Suprapubic skin (tissue), 4 donors: ENCODE measurements at places on chromosomes 11 and 22.
A peak's percentile ranks its signal among the peaks of the same experiment; 100 is the strongest.

DNA sequence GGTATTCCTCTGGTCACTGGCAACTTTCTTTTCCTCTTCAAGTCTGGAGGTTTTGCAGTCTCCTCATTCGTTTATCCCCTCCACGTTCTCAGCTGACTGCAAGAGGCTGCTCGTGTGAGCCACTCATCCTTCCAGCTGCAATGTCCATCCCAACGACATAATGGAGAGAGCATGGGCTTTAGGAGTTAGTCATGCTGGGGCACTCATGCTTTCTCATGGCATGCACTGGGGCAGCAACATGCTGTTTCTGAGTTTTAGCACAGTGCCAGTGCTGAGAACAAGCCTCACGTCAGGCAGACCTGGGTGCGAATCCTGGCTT lies 7.1 kb downstream of the DCPS start:
- no peak for DNase-seq

- DNase-seq = no peak
These were observed 344.7 kb upstream of the NCAM1 start for GRCh38 chr11:112616327-112617097.

DNA sequence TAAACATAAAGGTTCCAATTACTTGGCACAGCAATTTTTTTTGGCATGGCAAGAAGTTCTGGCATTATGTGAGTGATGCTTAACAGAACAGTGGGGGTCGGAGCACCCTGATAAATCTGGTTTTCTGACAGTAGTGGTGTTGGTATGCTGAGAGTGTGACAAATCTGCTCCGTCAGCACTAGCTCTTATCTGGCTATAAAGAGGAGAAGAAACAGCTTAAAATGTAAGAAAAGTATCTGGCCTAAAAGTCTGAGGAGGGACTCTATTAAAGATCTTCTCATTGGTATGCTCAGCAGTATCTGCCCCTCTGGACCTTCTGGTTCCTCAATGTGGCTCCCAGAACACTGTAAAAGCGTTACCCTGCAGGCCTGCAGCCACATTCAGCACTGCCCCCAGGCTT lies 137.4 kb downstream of the PLEKHA7 start:
- no peak for DNase-seq

DNA sequence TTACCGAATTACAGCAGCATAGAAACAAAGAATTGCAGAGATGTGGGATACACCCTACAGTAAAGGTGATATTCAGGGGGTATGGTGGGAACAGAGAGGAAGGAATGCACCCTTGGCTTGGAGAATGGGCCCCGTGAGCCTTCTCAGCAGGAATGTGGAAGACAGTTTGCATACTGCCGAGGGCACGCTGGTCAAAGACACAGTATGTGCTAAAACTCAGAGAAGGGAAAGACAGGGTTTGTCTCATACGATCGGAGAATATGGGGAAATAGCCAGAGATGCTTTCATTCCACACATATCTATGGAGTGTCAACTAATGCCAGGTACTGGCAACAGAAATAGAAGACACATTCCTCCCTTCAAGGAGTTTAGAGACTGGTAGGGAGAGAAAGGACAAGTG lies 36.9 kb downstream of the UBASH3B start:
- DNase-seq = no peak

DNA sequence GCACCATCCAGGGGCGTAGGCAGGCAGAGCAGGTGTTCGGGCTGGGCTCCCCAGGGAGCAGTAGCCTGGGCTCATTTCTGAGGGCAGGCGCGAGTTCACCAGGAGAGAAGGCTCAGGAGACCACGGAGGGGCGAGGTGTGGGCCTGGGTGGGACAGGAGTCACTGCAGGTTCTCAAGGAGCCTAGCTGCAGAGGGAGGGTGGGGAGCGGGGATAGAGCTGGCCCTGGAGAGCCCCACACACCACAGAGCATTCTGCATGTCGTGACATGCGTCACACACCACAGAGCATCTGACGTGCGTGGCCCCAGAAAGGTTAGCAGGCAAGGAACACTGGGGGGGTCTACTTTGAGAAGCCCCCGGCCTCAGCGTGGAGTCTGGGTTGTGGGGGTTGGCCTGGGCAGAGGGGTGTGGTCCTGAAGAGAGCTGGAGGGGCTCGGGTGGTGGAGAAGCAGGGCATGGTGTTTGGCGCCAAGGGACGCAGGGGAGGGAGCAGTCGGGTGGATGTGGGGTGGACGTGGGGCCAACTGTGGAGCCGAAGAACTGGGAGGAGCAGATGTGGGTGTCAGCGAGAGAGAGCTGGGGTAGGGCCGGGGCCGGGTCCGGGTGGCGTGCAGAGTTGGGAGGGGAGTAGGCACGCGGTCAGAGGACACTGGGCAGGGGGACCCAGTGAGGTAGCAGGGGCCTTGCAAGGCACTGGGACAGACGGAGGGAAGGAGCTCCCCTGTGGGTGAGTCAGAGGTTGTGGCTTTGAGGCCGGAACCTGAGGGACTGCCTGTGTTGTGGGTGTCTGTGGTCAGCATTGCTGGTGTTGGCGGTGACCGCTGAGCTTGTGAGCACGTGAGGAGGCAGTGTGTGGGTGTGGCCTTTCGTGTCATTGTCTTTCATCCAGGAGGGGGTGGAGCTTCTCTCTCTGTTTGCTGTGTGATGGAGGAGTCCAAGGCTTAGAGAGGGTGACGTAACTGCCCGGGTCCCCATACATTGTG lies 25.5 kb downstream of the CTTN start:
- DNase-seq = no peak

- peak; percentile 52 for DNase-seq
These were observed 727.4 kb downstream of the BRD1 start for GRCh38 chr22:49100316-49100715.

DNA sequence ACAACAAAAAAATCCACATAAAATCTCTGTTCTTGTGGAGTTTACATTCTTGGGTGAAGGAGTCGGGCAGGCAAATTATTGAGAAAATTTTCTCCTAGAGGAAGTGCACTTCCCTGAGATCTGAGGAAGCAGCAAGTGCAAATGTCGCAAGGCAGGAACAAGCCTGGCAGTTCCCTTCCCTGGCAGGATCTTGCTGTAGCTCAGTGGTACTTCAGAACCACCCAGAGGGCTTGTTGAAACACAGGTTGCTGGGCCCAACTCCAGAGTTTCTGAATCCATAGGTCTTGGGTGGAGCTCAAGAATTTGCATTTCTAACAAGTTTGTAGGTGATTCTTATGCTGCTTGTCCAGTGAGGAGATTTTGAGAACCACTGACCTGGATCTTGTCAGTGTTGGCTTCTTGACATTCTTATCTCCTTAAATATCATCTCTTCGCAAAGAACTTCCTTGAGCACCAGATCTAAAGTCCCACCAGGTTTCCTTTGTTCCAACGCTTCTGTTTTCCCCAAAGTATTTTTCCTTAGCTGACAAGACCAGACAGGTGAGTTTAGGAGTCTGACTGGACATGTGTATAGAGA lies 9.6 kb downstream of the QSER1 start:
- DNase-seq = no peak

GRCh38 chr22:22210375-22210774 lies 34.2 kb upstream of the VPREB1 start:
- no peak for DNase-seq

- no peak for DNase-seq
These were observed 60.8 kb downstream of the SLC25A17 start for GRCh38 chr22:40758390-40758789.

GRCh38 chr11:119025099-119025473 lies 5.6 kb downstream of the SLC37A4 start:
- no peak for DNase-seq

- DNase-seq = no peak
These were observed 7.7 kb downstream of the SCN2B start for GRCh38 chr11:118168751-118169150.

DNA sequence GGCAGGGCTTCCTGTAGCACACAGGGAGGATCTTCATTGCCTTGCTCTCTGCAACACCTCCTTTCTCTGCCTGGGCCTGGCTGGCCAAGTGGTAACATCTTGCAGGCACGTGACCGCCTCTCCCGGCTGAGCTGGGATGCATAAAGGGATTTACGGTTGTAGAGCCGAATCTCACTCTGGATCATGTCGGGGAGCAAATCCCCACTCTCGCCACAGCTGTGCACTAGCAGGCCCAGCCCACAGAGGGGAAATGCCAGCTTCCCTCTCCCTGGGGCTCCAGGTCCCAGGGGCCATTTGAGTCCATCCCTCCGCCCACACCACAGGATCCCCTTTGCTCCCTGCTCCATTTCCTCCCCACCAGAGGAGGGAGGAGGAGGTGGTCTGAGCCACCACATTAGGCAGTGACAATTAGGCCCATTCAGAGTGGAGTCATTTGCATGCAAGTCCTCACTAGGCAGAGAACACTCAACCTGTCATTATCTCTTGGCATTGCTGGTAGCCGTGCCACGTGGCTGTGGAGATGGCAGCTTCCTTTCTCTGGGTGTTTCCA lies 196.7 kb downstream of the DSCAML1 start:
- DNase-seq = peak; percentile 29

DNA sequence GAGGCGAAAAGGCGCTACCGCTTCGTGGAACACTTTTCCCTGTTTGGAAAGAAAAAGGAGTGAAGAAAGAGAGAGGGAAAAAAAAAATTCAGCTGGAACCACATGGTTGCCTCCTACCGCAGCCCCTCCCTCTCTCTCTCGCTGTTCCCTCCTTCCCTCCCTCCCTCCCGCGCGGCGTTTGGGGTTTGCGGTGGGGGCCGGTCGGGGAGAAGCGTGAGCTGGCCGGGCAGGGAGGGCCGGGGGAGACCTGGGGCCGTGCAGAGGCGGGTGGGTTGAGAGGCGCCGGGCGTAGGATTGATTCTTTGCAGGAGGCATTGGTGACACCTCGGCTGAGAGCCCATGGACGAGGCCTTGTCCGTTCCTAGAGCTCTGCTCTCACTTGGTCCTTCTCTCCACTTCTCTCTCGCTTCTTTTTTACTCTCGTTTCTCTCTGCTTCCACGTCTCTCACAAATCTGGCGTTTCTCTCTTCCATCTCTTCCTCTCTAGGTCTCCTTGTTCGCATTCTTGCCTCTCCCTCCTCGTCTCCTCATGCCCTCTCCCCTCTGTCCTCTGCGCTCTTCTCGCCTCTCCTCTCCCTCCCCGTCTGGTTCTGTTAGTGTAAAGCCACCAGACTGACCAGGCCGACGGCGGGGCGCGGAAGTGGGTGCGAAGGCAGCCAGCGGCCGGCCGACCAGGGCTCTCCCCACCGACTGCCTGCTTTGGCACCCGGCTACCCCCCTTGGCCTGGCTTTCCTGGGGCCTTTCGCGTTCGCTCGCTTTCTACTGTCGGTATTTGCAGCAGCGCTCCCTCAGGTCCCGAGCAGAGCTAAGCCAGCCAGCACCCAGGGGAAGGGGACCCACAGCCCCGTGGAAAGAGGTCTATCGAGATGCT lies at the start of gene CLMP:
Gene CLMP (minus strand): TSS at position 61 of the 872 bp plus-strand sequence. CDS start 308 bp downstream, outside the sequence.
- no peak for DNase-seq

DNA sequence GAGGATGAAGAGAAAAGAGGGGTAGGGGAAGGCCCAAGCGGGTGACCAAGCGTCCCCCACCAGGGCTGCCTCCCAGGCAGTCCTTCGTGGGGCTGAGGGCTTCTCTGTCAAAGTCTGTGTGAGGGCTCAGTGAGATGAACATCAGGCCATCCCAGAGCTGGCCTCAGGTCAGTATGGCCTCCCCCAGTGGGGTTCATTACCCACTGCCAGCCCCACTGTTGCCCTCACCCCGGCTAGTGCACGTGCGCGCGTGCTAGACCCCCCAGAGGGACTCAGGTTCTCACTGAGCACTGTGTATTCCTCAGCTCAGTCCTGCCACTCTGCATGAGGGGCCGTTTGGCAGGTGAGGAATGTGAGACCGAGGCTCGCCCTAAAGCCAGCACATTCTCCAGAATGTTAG lies 3.3 kb downstream of the KDELR3 start:
- DNase-seq = no peak

DNA sequence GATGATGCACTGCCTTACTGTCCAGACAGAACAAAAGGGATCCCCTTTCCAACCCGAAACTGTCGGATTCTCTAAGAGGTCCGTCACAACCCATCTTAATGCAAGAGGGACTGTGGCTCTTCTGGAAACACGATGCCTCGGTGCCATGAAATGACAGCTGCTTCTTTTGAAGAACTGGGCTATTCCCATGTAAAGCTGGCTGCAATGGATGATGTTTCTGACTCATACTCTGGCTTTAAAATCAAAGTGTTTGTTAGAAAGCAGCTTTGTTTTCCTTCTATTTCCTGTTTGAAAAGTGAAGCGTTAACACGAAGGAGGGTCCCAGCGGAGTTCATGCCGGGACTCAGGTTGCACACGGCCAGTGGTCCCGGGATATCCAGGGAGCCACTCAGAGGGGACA lies 3.1 kb downstream of the TP53AIP1 start:
- DNase-seq = no peak

GRCh38 chr11:45722144-45722543 lies 56.7 kb upstream of the CHST1 start:
- DNase-seq = no peak

DNA sequence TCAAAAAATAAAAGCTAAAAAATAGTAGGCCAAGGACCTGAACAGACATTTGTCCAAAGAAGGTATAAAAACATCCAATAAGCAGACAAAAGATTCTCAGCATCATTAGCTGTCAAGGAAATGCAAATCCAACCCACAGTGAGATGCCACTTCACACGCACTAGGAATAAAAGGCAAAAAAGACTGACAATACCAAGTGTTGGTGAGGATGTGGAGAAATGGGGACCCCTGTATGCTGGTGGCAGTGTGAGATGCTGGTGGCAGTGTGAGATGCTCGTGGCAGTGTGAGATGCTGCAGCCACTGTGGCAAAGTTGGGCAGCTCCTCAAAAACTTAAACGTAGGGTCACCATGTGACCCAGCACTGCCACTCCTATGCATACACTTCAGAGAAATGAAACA lies 38.0 kb downstream of the WNT7B start:
- DNase-seq = no peak

DNA sequence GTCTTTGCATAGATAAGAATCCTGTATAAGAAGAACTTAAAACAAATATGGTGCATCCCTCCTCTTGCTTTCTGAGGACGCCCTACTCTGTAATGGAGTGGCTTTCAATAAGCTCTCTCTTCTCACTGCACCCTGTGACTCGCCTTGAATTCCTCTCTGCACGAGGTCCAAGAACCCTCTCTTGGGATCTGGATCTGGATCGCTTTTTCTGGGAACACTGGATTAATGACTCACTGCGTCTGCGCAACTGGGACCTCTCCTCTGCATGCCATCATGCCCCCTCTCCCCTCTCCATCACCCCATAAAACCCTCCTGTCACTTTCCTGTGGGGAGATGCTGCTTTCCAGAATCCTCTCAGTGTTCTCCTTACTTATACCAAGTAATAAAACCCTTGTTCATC lies 15.1 kb upstream of the CABP2 start:
- no peak for DNase-seq

- DNase-seq = no peak
These were observed 7.6 kb downstream of the ATXN10 start for GRCh38 chr22:45678961-45679912.

DNA sequence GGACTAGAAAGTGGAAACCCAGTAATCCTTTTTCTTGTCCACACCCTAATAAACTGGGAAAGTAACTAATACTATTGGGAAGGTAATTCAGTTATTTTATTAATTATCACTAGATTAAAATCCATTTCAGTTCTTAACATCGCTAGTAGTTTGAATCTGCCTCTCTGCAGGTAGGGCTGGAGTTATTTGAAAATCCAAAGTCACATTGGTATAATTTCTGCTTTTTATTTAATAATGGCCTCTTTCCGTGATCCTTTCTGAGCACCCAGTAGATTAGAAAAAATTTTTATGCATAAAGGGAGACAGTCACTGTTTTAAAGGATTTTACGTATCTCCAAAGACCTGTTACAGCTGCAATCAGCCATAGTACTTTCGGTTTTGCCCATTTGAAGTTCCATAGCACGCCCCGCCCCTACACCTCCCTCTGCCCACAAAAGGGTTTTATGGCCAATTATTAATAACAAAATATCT lies 605 bp upstream of the COPB1 start:
- no peak for DNase-seq
